ENCODE measurements at places on chromosomes 12 and 14.

DNA sequence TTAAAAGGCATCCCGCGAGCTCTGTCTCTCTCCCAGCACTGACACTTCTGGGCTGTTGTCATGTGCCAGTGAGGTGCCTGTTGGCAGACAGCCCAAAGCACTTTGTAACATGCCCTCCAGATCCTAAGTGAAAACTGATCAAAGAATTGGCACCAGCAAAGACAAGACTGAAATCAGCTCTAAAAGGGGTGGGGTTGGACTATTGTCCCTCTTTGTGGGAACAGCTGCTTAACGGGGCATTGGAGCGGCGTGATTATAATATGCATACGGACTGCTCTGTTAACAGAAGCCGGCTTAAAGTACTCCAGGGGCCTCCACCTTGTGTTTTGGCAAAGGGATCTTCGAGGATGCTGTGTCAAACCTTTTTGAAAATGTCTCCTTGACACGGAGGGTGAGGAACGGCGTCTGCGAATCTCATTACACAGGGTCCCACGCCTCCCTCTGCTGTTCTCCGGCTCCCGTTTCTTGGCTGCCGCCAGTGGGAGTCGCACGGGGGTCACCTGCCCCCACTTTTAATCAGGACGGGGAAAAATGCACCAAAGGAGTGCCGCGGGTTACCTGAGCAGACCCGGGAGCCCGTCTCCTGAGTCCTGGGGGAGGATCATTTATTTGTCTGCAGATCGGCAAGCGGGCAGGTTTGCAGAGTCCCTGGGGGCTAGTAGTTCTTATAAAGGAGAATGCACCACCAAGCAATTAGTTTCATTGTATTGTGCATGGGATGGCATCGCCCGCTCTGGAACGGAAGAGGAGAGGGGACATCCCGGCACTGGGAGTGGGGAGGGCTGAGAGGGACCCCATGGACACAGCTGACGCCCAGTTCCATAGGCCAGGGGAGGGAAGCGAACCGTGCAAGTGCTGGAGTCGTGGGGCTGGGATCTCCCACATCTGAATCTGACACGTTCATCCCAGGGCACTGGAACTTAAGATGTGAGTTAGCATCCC is 44.3 kb downstream of the SPRING1 start:
- DNase-seq, result no peak

GRCh38 chr14:92599811-92600210 is 86.2 kb downstream of the RIN3 start:
- DNase-seq, result no peak

GRCh38 chr12:48334808-48335207 is 15.9 kb downstream of the ZNF641 start:
- DNase-seq, result no peak

- no peak for DNase-seq
Measured at GRCh38 chr12:83143950-83144349, 457.2 kb downstream of the TMTC2 start.

GRCh38 chr12:82959821-82960220 is 273.1 kb downstream of the TMTC2 start:
- DNase-seq, result no peak

DNA sequence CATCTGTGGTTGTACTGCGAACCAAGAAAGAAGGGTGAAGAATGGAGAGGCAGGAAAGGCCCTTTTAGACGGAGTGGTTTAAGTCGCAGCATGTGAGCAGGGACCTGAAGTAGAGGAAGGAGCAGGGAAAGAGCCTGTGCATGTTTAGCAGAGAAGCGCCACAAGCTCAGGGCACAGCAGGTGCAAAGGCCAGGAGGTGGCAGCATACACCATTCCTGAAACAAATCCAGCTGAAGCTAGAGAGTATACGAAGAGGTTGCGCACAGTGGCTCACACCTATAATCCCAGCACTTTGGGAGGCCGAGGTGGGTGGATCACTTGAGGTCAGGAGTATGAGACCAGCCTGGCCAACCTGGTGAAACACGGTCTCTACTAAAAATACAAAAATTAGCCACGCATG is 49.9 kb downstream of the HELB start:
- DNase-seq, result no peak

- peak; percentile 67 for DNase-seq
Measured at GRCh38 chr14:103078420-103078749, 5.6 kb upstream of the LBHD2 start.

- peak; percentile 5 for DNase-seq
Measured at GRCh38 chr12:107091989-107092641, 1.2 kb downstream of the CRY1 start.

DNA sequence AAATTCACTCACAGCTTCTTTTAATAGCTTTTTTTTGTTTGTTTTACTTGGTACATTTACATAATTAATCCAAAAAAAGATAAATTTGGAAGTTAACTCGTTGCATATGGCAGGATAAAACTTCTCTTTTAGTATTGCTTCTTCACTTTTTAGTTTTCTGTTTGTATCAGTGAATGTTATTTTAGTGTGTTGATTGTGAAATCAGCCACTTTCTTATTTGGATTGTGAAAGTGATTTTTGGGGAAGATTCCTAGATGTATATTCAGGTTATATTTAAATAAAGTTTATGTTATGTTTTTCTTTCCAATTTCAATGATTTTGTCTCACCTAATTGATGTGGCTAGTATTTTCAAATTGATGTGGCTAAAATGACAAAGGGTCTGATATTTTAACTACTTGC is 693.9 kb upstream of the MGAT4C start:
- no peak for DNase-seq

DNA sequence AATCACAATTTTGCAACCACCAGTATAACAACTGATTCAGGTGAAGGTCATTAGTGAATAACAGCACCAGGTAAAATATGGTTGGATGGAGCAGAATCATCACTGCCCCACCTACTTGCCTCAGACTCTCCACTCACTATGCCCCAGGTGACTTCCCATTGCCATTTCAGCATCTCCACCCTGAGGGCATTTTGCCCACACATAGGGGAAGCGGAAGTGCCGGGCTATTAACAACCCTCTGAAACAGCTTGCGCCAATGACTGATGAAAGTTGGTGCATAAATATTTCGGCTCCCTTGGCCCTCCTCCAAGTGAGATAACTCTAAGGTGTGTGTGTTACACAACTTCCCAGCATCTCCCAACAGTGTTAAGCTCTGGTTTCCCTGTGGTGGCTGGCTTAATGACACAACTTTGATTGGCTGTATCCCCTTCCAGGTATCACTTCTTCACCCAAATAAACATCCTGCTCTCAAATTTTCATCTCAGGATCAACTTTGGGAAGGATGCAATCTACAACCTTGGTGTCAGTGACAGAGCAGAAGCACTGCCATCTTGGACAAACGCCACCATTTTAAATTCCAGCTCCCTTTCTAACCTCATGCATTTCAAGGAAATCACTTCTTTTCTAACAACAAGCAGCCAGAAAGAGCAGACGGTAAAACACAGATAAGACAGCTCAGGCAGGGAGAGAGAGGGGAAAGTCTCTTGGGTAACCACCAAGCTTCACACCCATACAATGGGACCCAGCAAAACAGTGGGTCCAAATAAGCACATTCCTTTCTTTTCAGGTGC is 73.6 kb upstream of the PPP2R5C start:
- DNase-seq, result no peak

GRCh38 chr12:6057700-6058099 is 66.8 kb downstream of the VWF start:
- DNase-seq, result no peak

- no peak for DNase-seq
Measured at GRCh38 chr12:127113945-127114344, 1153.0 kb upstream of the TMEM132C start.

DNA sequence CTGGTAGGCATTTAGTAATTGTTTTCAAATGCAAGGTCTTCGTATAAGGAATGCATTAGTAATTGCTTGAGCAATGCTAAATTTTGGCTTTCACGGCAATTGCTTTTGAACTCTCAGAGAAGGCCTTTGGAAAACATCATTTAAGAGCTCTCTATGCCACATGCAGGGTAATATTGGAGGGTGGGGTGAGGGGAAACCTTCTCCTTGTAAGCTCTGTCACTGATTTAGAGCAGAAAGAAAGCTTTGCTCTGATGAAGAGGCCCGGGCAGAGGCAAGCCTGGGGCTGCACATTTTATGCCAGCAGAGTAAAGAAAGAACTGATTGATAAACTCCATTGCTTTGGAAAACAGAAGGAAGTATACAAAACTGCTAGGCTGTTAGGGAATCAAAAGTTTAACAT is 70.9 kb downstream of the TRIM9 start:
- DNase-seq, result no peak

GRCh38 chr12:125683748-125684381 is 618.6 kb downstream of the AACS start:
- DNase-seq, result no peak

GRCh38 chr14:60805841-60806430 is 71.4 kb downstream of the MNAT1 start:
- no peak for DNase-seq
